ENCODE measurements at places on chromosomes 12 and 14.

DNA sequence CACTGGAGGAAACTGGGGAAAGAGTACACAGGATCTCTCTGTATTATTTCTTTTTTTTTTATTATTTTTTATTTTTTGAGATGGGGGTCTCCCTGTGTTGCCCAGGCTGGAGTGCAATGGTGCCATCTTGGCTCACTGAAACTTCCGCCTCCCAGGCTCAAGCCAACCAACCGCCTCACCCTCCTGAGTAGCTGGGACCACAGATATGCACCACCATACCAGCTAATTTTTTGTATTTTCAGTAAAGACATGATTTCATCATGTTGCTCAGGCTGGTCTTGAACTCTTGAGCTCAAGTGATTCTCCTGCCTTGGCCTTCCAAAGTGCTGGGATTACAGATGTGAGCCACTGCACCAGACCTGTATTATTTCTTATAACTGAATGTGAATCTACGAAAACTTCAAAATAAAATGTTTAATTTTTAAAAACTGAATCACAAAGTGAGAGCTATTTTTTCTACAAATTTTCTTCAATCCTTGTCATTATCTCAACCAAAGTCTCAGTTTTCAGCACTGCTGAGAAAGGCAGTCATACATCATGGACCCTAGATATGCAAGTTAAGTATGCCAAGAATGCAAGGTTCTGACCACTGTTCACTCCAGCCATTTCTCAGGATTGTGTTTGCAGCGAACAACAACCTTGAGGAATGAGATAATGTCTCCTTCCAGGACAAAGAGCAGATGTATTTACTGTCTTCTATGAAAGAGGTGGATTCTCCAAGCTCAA, 2.4 kb downstream of the EAPP start:
- no peak for DNase-seq

DNA sequence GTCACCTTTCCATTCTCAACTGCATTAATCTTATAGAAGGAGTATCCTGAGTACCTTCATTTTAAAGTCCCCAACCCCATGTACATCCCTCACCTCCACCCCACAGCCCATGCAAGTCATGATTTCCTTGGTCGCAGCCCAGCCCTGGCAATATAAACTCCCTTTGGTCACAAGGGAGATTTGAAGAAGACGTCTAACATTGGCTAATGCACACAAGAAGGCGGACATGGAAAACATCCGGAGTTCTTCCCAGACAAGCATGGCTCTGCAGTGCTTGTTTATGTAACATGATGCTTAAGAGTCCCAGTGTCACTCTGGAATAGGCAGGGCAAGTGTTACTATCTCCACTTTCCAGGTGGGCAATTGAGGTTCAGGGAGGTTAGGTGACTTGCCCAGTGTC, 277.6 kb downstream of the DPF3 start:
- DNase-seq, result no peak

DNA sequence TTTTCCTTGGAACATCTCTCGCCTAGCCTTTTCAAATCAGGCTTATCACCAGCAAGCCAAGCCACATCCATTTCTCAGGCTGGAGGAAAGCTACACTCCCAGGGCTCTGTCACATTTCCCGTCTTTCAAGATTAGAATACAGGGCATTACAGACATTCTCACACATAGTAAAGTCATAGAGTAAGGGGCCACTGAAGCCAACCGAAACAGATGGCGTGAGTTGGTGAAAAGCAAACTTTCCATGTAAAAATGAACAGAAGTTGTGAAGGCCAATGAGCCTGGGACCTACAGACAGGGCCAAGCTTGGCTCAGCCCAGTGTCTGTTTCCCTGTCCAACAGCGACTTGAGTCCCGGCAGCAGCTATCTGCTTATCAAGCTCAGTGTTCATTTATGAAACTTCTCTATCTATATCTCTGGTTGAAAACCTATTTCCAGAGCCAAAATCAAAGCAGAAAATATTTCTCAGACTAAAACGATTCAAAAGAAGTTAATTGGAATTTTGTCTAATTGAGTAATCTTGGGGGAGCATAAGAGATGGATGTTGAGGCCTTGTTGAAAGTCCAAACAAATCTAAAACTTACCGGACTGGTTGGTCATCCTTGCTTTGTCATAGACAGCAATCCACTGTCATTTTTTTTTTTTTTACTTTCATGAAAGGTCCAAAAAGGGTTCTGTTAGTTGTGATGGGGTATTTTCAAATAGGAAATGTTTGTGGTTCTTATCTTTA, 105.6 kb downstream of the DAAM1 start:
- DNase-seq, result no peak

GRCh38 chr14:26791117-26791806, 193.4 kb upstream of the NOVA1 start:
- no peak for DNase-seq

GRCh38 chr14:68655911-68656316, 137.0 kb downstream of the ZFP36L1 start:
- DNase-seq, result no peak

GRCh38 chr12:91978143-91978542, 167.5 kb downstream of the BTG1 start:
- no peak for DNase-seq

- DNase-seq, result no peak
These were observed 21.3 kb upstream of the RFLNA start for GRCh38 chr12:124273630-124274029.

- DNase-seq, result no peak
These were observed 54.1 kb downstream of the FOXG1 start for GRCh38 chr14:28820677-28821076.

- DNase-seq, result no peak
These were observed 141.3 kb downstream of the TSPAN9 start for GRCh38 chr12:3218228-3219171.

DNA sequence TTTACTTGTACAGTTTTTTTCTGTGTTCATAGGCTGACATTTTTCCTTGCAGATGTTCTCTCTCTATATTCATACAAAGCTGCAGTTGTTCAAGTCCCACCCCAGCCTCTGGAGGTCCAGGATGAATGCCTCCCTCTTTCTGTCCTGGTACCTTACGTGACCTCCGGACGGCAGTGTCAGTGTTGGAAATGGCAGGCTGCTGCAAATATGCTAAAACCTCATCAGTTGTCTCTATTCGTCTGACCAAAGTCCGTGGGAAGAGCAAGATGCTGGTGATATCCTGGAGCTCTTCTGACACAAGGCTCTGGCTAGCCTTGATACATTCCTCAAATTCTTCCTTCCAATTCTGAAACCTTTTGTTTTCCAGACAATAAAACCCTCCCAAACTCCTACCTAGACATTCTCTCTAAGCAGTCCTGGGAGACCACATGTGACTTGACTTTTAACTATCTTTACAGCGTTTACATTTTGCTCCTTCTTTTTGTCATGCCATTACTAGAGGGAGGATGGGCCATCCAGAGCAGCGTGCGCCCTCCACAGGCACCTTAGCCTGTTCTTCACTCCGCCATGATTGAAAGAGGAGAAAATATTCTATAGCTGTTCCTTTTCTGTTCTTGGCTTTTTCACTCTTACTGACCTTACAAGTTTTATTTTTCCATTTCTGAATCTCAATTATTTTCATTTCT, 143.6 kb downstream of the RGS6 start:
- no peak for DNase-seq

DNA sequence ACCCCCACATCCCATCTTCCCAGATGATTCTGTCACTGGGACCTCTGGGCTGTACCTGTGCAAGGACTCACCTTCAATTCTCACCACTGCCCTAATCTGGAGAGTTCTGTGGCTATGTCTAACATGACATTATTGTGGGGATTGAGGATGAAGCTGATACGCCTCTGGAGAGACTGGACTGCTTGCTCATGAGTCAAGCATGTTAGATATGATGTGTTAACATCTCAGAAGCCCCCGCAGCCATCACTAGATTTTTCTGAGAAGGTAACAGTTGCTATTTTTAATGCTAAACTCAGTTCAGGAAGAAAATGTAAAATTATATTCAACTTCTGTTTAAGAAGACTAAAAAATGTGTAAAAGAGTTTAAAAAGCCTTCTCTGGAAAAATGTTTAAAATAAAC, 25.7 kb downstream of the JKAMP start:
- DNase-seq, result no peak

DNA sequence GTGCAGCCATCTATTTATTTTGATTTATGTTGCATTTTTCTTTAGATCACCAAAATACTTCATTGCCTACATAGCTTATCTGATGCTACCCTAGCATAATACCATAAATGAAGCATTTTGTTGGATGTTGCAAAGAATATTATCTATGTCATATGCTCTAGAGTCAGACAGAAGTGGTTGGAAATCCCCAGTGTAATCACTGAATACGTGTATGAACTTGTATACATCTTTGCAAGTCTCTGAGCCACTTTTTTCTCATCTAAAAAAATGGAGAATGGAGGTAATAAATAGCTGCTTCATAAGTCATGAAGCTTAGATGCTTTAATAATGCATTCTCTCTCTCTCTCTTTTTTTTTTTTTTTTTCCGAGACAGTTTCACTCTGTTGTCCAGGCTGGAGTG, 18.5 kb downstream of the EVL start:
- DNase-seq, result no peak

- DNase-seq, result no peak
These were observed 399.4 kb downstream of the C12orf75 start for GRCh38 chr12:105729926-105730325.

- DNase-seq, result no peak
These were observed 333.8 kb downstream of the CACNA1C start for GRCh38 chr12:2386566-2386965.

GRCh38 chr12:71445071-71445470, 5.5 kb downstream of the LGR5 start:
- peak; percentile 20 for DNase-seq

GRCh38 chr14:30118992-30119640, 191.5 kb upstream of the PRKD1 start:
- DNase-seq, result no peak

DNA sequence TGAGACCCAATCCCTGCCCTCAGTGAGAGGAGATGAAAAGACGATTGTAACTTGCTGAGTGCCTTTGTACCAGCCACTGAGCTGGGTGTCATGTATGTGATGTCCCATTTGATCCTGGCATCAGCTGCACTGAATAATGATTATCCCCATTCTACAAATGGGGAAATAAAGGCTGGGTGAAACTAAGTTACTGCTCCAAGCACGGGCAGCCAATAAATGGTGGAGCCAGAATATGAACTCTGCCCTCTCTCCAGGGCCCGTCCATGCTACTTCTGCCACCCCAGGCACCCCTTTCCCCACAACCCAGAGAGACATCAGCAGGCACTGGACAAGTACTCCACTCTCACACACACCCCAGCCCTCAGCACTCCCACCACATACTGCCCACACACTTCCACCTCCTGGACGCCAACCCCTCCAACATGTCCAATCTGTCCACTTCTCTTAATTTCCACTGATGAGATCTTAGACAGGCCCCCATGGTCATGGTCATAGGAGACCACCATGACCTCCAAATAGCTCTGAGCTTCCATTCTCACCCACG, 115.8 kb downstream of the DICER1 start:
- no peak for DNase-seq

DNA sequence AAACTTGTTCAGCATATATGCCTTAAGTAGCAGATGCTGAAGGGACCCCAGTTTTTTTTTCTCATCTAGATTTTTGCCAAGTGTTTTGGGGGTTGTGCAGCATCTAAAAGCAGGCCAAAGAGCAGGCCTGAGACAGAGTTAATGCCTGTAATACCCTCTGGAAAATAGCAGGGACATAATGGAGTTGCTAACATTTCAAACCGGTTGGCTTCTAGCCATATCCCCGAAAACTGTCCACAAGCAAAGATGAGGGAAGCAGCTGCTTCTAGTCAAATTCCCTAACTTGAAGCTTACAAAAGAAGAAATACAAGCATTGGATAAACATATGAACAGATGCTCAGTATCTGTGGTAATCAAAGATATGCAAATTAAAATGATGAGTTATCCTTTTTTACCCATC, 52.1 kb upstream of the AEBP2 start:
- no peak for DNase-seq

DNA sequence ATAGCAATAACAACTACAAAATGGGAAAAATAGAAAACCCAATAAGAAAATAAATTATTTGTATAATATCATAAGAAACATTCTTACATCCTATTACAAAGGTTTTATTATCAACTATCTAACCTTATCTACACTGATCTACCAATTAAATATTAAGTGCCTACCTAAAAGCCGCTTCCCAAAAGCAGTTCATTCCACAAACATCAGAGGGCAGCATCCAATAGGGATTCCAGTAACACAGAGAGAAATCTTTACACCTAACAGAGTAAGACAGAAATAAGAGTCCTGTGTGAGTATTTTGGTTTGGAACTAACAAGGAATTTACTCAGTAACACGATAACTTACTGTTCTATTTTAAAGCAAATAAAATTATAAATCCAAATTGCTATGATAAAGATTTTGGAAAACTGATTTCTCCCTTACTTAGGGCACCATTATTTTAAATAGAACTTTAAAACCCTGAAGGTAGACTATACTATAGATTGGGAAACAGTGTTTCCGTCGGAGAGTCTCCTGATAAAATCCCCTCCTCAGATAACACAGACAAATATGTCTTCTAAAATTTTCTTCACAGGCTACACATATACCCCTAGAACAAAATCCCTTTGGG, 15.0 kb downstream of the GXYLT1 start:
- DNase-seq, result peak; percentile 64

- DNase-seq, result no peak
These were observed 28.6 kb downstream of the KRT76 start for GRCh38 chr12:52748578-52748977.

- no peak for DNase-seq
These were observed 39.1 kb downstream of the FRS2 start for GRCh38 chr12:69509308-69509736.

DNA sequence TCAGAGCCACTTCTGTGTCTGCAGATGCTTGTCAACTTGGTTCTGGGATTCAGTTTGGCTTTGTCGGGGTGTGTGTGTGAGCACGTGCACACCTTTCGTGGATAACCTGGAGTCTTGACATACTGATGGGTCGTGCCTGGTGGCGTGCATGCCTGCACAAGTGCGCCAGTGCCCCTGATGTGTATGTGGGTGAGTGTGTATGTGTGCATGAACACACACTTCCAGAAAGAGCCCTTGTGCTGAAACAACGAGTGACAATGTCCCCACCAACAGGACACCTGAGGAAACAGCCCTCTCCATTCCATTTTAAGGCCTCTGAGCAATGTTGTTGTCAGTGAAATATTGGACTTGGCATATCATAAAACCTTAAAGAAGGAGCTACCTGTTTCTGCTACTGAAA, 53.9 kb downstream of the SMUG1 start:
- no peak for DNase-seq

GRCh38 chr12:50087995-50088394, 2.9 kb downstream of the SMARCD1 start:
- DNase-seq, result no peak

DNA sequence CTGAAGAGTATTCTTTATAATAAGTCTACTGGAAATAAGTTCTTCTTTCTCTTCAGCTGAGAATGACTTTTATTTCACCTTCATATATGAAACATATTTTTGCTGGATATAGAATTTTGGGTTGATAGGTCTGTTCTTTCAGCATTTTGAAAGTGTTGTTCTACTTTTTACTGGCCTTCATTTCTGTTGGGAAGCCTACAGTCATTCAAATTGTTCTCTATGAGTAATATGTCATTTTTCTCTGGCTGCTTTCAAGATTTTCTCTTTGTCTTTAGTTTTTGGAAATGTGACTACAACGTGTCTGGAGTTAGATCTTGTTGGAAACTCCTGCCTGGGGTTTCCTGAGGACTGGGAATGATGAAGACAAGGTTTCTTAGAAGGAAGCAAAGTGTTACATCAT, 10.0 kb downstream of the FGFR1OP2 start:
- no peak for DNase-seq

GRCh38 chr12:15192720-15193119, 28.5 kb downstream of the RERG start:
- DNase-seq, result no peak

Data from globus pallidus (tissue), 1 donor.